Activated CD8-positive, alpha-beta memory T cell treated with anti-CD3 and anti-CD28 coated beads, Interleukin-2, amount 50 U/mL, for 48 hours (primary cell): ENCODE measurements at places on chromosomes 12 and 14.

DNA sequence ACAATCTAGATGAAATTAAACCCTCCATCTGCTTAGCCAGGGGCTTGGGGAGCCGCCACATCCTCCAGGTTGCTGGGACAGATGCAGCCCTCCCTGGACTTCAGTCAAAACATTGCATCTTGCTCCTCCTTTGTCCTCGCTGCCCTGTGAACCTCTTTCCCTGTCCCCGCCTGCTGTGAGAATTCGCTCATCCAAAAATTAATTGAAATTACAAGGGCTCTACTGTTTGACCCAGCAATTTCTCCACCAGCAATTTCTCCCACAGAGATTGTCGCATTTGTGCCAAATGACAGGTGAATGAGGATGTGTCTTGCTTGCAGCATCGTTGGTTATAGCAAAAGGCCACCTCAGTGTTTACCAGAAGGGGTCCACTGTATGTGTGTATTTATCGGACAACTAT, 5.0 kb upstream of the POP5 start:
- no peak for DNase-seq

GRCh38 chr12:81395431-81395830, 317.6 kb downstream of the ACSS3 start:
- DNase-seq = no peak

GRCh38 chr12:293199-293598, 30.6 kb upstream of the SLC6A13 start:
- no peak for DNase-seq

DNA sequence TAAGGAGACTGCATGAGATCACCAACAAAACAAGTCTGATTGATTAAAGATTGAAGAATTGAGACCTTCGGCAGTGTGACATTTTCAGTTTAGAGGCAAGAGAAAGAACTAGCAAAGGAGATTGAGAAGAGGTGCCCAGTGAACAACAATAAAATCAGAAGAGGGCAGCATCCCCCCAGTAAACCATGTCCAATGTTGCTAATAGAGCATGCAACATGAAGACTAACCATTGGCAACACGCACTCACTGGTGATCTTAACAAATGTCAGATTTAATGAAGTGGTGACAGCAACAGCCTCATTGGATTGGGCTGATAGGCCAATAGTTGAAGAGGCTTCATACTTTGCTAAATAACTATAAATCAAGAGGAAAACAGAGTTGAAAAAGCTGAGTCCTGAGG, 20.7 kb upstream of the TAS2R14 start:
- no peak for DNase-seq

GRCh38 chr12:14843425-14843887, at the start of gene ART4:
Gene ART4, minus strand, starts transcription at chr12:14843526. Its CDS starts 413 bp downstream, at chr12:14843113.
- no peak for DNase-seq

GRCh38 chr12:93773122-93773871, 96.1 kb downstream of the CRADD start:
- DNase-seq = no peak

GRCh38 chr14:66831173-66831572, 323.2 kb downstream of the GPHN start:
- DNase-seq = no peak

- DNase-seq = no peak
Observed at GRCh38 chr14:29584992-29585391, 342.7 kb downstream of the PRKD1 start.

- no peak for DNase-seq
Observed at GRCh38 chr12:102459314-102459713, 21.0 kb downstream of the IGF1 start.

GRCh38 chr12:70664465-70664881, 27.2 kb upstream of the PTPRB start:
- no peak for DNase-seq

GRCh38 chr12:109110988-109111495, 5.3 kb upstream of the ACACB start:
- peak; percentile 75 for DNase-seq
